ENCODE measurements at places on chromosomes 11 and 22.
A peak's percentile ranks its signal among the peaks of the same experiment; 100 is the strongest.

DNA sequence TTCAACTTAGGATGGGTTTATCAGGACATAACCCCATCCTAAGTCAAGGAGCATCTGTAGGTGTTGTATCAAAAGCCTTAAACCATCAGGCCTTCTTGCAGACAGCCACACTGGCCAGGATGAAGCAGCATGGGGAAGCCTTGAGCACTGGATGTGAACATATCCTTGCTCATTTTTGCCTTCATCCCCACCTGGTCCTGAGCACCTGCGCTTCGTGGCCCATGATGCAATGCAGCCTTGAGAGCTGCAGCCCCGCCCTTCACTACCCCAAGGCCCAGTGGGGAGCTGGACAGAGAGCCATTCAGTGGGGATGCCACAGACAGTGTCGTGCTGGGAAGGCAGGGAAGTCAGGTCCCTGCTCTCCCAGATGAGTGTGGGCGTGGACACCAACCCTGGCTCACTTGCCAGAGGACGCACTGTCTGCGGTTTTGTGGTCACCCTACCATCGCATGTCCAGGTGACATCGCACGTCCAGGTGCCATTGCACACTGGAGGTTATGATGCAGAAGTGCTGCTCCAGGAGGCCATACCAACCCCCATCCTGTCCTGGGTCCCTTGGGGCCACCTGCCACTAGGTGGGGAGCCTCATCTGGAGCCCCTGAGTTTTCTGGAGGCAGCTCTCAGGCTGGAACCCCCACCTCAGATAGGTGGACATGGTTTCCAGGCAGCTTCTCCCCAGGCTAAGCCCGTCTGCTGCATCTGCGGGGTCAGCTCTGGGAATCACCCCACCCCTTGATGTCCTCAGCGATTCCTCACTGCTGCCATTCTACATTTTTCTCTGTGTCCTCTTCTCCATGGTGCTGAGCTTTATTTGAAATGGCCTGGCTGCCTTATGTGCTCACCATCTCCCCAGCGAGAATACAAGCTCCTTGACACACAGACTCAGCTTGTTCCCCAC is 14.4 kb downstream of the GNAZ start:
- no peak for DNase-seq

DNA sequence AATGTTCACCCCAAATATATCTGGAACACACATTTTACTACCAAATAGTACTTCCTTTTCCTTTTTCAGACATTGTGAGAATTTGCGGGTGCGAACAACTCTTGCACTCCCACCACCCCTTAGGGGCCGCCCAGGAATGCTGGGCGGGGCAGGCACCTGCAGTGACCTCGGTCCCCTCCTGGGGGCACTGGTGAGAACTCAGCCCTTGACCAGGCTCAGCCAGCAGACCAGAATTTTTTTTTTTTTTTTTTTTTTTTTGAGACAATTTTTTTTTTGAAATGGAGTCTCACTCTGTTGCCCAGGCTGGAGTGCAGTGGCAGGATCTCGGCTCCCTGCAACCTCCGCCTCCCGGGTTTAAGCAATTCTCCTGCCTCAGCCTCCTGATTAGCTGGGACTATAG is 75.8 kb downstream of the ARHGAP8 start:
- DNase-seq = peak; percentile 41

DNA sequence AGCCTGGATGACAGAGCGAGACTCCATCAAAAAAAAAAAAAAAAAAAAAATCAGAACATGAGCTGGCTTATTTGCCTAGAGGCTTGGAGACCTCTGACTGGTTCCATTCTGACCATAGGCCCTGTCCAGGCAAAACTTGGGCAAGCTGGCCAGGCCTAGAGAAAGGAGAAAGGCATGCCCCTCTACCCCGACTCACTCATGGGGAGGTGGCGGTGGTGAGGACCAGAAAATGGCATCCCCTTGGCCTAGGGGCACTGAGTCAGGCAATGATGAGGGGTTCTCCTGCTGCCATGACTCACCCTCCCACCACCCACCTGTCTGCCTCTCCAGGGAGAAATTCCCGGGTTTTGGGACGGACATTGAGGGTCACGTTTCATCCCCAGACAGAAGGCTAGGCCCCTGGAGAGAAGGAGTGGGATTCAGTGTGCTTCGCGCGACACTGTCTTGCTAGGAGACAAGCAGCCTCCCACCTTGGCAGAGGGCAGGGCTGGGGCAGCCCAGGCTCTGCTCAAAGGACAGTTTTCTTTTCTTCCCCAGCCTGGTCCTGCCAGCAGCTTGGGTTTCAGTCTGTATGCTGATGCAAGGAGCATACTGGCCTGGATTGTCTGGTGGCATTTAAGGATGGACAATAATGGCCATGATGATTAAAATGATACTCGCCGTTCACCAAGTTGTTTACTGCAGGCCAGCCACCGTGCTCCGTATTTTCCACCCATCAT is 17.2 kb downstream of the TOB2 start:
- DNase-seq = no peak

DNA sequence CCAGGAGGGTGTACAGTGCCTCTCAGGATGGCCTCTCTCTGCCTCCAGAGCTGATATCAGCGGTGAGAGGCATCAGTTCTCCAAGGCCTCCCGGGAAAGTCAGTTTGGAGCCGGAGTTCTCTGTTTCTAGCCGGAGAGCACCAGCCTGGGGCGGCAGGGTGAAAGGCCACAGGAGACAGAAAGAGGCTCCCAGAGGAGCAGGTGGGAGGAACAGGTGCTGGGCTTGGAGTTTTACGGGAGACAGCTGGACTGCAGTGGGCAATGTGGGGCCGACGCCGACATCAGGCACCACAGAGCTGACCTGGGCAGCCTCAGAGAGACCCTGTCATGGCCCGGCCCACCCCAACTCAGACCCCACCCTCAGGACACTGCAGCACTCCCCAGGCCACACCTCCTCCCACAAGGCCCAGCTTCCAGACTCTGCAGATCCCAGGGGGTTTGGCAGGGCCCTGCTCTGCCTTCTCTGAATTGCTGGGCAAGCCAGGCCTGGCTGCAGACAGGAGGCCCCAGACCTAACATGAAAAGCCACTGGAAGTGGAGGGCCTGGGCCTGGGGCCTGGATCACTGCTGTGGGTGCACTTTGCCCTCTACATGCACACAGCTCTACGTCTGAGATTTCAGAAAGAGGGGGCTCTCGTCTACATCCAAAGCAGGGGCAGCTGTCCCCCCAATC is 885.6 kb downstream of the BRD1 start:
- no peak for DNase-seq

GRCh38 chr11:2570211-2570811 is 125.5 kb downstream of the KCNQ1 start:
- no peak for DNase-seq

DNA sequence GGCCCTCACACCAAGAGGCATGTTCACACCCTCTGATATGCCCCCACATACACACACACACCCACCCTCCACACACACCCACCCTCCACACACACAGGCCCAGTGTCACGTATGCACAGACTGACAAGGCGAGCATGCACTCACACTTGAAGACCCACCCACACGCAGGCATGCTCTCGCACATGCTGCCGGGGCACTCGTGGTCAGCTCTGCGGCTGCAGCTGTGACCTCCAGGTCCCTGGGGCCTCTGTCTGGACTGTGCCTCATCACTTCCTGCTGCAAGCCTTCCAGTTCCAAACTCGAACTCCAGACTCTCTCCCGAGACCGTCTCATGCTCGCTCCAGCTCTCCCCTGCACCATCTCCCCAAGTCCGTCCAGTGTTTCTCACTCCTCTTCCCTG is 9.5 kb downstream of the DCHS1 start:
- no peak for DNase-seq

DNA sequence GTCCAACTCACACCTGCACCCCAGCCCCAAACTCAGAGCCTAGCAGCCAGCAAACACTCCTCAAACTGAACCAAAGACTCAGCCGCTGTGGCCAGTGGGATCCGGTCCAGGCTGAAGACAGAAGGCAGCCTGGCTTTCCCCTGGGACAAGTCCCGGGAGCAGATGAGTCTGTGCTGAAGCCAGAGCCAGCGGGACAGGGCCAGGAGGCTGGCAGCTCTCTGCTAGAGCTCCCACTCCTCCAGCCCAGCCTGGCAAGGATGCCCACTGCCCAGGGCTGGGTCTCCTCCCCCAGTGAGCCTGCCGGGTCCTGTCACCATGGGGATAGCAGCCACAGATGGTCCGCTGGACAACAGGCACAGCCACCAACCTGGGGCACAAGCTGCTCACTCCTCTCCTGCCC is 42.9 kb upstream of the PRR5 start:
- no peak for DNase-seq

DNA sequence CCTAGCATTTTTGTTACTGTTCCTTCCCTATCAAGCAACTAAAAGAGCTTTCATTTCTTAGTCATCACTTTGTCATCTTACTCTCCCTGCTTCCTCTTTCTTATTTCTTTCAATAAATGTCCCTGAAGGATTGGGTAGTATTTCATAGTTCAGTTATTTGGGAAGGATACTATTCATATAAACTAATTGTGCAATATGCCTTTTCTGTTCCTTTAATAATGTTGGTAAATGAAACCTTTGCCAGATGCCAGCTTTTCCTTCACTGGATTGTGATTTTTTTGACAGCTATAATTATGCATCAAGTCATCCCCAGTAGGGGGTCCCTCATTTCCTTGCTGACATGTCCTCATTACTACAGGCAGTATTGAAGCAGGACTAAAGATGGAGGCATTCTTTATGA is 101.7 kb downstream of the ATM start:
- DNase-seq = no peak

DNA sequence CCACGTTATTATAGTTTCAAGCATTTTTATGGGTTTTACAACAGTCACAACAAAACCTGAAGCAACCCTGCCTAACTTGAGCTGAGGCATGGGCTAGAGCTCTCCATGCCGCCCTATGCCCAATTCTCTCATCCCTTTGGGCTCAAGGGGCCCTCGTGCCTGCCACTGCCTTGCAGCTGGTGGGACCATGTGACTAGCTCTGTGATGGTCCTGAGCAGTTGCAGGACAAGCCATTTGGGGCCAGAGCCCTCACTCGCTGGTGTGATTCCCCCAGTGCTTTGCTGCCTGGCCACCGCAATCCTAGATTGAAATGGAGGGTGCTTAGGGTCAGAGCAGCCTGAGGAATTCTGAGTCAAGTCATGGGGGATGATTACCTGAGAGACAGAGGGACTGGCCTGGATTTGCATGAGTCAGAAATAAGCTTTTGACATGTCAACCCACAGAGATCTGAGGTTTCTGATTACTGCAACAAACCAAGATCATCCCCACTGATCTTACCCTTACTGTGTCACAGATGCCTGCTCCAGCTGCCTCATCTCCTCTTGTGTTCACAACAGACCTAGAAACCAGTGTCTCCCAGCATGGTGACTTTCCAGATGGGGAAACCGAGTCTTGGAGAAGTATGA is 323.7 kb downstream of the BRD1 start:
- DNase-seq = no peak

- no peak for DNase-seq
Observed at GRCh38 chr11:80515097-80515496, 1074.3 kb upstream of the TENM4 start.

DNA sequence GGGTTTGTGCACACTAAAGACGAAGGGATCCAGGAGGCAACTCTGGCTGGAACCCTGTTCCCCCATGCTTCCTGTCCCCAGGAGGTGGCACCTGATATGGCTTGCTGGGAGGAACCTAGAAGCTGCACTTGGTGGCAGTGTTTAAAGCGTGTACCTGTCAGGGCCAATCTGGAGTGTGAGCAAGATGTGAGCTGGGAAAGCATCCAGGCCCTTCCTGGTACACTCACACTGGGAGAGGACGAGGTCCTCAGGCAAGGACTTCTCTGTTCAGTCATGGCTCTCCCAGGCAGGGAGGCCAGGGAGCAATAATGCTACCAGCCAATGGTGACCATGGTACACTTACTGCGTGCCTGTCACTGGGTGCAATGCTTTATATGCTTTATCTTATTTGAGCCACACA is 130.7 kb upstream of the NECTIN1 start:
- DNase-seq = no peak

GRCh38 chr11:3094223-3094824 is 37.1 kb upstream of the CARS1 start:
- DNase-seq = no peak

DNA sequence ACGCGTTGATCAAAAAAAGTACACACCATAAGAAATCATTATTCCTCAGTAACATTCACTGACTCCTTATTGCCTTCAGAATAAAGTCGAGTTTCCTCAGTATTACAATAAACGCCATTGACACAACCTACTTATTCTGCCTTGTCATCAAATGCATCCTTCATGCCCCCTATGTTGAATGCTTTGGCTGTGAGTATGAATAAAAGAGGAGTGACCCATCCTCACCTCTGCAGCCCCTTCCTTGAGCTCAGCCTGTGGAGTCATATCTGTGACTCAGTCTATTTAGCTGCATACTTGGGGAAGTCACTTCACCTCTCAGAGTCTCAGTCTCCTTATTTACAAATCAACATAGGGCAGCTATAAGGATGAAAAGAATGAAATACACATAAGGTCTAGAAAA is 65.1 kb downstream of the USP35 start:
- DNase-seq = no peak

DNA sequence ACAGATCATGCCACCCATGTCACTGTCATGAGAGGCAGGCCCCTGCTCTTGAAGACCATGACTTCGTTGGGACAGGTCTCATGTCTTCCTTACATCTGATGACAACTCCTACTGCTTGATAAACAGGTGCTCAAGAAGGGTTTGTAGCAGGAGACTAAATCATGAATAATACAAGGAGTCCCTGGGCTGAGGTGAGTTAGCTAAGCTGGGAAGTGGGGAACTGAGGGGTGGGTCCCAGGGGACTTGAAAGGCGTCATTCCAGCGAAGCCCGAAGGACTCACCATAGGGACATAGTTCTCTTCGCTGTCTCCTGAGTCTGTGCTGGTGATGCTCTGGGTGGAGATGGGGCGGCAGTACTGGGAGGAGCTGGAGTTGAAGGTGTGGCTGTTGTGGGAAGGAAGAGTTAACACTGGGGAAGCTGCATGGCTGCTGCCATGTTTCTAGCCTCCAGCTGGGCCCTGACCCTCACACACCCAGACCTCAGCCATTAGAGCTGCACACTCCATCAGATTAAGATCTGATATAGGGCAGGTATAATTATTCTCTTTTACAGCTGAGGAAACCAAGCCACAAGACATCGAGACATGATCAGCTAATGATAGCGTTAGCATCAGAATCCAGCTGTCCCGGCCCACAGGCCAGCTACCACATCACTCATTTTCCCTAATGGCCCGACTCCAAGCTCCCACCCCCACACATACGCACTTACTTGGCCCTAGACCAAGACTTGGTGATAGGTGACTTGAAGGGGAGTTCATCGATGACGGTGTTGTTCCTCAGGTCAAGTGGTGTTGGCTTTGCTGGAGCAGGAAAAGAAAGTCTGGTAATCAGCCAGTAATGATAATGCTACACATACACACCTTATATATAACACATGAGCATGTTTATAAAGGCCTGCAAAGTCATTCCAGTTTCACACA is 32.9 kb downstream of the USP35 start:
- no peak for DNase-seq

DNA sequence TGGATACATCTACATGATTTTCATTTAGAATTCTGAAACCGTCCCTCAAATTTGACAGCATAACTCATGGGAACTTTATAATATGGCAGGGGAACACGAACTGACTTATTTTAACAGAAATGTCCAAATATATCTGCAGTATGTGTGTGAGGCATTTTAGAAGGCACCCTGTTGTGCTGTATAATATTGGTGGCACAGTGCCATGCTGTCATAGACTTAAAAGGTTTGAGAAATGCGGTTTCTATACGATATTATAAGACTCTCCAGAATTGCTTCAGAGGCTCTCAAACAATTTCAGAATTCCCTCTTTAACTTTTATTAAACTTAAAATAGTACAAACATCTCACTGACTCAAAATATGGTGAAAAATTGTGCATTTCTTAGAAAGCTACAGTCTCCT is 181.6 kb downstream of the MSANTD4 start:
- no peak for DNase-seq

GRCh38 chr11:66887526-66887925 is 30.7 kb downstream of the LRFN4 start:
- DNase-seq = no peak

Measured in activated CD4-positive, alpha-beta T cell treated with anti-CD3 and anti-CD28 coated beads, Interleukin-2, Interleukin-6, amounts not matched to agents 100 ng/mL and 50 ng/mL, durations not matched to agents 16 hours and 8 hours (primary cell).